ENCODE measurements at places on chromosomes 16 and 17. TPM values are rescaled to one million over a fixed set of nuclear protein-coding genes. Genes with fewer than 3 reads are reported as not detected.

GRCh38 chr17:60077672-60078519, 825 bp downstream of the HEATR6 start:
- DNase-seq, result peak; percentile 27

The EFNB3 gene
- under 0.01 TPM for total RNA-seq

- peak; percentile 26 for DNase-seq
These were observed 158.9 kb upstream of the NOL11 start for GRCh38 chr17:67558740-67559380.

DNA sequence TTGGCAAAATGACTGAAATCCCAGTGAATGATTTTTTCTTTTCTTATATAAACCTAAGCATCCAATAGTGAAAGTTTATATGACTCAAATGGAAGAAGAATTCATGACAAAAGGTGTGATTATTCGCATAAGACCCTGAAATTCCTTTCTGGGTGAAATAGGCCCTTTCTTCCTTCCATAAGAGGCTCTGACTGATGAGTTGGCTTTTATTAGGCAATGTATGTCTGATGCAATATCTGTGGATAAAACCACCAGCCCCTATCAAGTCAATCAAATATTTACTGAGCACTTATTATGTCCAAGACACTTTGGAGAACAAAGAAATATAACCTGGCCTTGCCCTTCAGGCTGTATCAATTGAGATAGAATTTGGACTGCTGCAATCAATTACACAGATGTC, 316.6 kb downstream of the CDH13 start:
- peak; percentile 48 for DNase-seq
